ENCODE measurements at places on chromosomes 5 and 9.
A peak's percentile ranks its signal among the peaks of the same experiment; 100 is the strongest.

DNA sequence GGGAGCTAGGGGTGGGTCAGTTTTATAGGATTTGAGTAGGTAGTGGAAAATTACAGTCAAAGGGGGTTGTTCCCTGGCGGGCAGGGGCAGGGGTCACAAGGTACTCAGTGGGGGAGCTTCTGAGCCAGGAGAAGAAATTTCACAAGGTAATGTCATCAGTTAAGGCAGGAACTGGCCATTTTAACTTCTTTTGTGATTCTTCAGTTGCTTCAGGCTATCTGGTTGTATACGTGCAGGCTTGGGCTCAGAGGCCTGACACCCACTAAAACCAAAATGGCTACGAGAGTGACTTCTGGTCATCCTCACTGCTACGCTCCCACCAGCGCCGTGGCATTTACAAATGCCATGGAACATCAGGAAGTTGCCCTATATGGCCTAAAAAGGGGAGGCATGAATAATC lies 20.7 kb upstream of the NXNL2 start:
- DNase-seq = no peak

DNA sequence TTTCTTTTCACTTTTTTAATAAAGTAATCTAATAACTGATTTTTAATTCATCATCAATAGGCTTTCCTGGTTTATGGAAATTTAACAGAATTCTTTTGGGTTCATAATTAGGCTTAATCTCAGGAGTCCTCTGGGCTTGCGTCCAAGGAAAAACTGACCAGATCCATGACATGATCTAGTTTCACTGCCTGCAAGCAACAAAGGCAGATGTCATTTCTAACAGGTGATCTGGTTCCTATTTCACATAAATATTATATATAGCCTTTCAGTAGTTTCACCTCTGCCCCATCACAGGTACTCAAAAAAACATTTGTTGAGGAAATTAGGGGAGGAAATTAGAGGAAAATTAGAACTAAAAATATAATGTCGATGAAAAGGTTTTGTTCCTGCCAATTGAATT lies 126.4 kb downstream of the FBXL17 start:
- DNase-seq = no peak

DNA sequence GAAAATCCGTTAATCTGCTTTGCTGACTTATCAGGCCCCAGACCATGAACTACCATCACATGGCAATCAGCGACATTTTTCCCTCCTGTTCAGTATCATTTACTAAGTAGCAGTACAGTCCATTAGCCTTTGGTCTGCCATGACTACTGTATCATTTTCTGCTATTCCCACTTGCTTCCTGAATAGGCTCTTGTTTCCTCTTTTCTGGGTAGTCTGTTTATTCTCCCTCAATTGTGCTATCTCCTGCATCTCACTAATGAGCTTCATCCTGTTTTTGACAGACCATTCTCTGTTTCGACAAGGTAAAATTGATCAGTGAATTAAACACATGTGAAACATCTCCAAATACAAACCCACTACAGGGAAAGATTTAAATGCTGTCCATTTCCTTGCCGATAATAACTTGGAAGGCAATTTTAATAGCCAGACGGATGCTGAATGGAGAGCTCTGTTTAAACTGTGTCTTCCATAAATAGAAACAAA lies 263.5 kb upstream of the ANKRD55 start:
- no peak for DNase-seq

GRCh38 chr5:164319161-164319560 lies 813.7 kb downstream of the MAT2B start:
- DNase-seq = no peak

- DNase-seq = peak; percentile 66
Measured at GRCh38 chr9:37645903-37646506, 4.7 kb upstream of the FRMPD1 start.

DNA sequence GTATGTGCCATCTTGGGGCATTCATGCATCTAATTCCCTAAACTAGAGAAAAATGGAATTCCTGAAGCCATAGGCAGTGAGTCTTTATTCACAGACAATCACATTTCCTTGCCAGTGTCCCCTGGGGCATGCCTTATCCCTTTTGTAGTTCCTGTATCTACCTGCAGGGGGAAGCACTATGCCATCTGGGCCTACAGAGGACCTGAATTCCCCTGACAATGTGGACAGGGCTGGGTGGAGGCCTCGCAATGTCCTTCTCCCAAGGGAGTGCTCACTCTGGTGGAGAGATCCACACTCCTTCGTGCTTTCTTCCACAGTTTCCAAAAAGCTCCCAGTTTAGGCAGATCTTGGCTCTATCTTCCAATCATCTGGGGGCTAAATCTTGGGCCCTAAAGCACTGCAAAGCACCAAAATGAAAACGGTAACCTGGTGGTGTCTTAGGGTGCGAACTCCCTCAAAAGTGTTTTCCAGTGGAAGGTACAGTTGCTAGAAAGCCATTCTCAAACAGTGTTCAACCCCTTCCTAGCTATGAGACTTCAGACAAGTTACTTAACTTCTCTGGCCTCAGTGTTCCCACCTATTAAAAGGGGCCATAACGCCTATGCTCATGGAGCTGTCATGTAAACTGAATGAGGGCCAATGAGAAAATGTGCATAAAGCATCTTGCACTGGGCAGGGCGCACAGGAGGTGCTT lies 17.5 kb downstream of the WHRN start:
- DNase-seq = no peak

GRCh38 chr5:39062530-39062929 lies 11.7 kb downstream of the RICTOR start:
- DNase-seq = no peak

DNA sequence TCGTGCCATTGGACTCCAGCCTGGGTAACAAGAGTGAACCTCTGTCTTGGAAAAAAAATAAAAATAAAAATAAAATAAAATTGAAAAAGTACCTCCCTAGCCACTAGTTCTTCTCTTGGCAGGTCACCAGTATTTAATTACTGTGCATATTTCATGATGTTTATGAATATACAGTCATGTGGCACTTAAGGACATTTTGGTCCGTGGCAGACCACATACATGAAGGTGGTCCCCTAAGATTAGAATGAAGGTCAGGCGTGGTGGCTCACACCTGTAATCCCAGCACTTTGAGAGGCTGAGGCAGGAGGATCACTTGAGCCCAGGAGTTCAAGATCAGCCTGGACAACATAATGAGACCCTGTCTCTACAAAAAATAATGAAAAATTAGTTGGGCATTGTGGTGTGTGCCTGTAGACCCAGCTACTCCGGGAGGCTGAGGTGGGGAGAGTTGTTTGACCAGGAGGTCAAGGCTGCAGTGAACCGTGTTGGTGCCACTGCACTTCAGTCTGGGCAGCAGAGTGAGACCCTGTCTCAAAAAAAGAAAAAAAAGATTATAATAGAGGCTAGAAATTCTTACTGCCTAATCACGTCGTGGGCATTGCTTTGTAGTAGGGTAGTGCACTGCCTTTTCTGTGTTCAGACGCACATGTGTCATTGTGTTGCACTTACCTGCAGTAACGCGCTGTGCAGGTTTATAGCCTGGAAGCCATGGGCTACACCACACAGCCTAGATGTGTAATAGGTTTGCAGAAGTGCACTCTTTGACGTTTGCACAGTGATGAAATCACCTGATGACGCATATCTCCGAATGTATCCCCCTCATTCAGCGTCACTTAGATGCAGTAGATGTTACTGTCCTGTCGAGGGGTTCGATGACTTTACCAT lies 12.8 kb downstream of the EHMT1 start:
- DNase-seq = no peak

DNA sequence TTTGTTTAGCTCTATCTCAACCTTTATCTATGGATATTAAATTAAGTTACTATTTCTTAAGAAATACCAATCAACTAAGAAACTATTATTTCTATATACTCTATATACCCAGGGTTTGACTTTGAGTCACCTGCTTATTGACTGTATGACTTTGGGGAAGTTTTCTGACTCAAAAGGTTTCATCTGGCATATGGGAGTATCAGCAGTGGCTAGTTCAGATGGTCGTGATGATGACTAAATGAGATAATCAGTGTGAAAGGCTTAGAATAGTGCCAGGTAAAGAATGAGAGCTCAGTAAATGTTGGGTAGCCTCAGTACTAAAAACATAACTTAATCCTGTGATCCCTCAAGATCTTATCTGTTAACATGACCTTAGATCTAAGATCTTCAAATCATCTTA lies 179.7 kb upstream of the ISL1 start:
- no peak for DNase-seq

GRCh38 chr5:158759283-158759682 lies 340.4 kb downstream of the EBF1 start:
- peak; percentile 43 for DNase-seq

GRCh38 chr5:142722896-142723295 lies 37.0 kb upstream of the FGF1 start:
- DNase-seq = no peak

DNA sequence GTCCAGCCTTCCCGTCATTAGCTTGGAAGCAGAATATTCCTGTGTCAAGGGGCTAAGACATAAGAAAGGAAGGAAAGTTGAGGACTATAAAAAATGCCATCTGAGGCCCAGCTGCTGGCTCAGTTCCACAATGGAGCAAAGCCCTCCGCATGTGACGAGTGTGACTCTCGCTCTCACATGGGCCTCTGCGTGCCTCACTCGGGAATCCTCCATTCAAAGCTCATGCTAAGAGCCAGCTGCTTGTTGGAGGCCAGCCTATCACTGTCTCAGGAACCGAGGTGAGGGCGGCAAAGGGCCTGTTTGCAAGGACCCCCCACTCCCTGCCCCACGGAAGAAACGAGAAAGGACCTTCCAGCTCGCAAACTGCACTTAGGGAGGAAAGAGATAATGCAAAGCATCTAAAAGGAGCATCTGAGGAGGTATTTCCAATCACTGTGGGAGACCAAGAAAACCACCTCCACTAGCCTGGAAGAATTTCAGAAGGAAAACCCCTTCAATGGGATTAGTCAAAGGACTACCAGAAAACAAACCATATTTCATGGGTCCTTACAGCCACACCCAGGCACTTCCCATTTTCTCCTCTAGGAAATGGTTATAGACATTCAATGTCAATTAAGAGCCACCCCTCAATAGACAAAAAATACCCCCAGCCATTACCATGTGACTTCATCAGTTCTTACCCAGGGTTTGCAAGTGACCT lies 95.3 kb downstream of the PRRT1B start:
- no peak for DNase-seq

- DNase-seq = no peak
Measured at GRCh38 chr5:37272511-37272910, 23.3 kb upstream of the CPLANE1 start.

DNA sequence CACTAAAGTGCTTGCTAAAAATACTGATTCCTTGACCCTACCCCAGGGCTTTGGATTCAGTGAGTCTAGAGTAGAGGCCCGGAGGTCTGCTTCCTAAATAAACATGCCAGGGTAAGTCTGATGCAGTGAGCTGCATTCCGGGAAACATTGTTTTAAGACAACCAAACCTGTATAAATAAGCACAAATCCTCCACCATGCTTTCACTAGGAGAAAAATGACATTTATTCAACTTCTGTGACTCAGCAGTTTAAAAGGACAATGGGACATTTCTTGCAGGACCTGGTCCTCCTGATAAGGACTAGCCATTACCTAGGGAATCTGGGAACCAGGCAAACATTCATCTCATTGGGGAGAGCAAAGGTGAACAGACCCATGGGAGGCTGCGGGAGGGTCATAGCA lies 335.3 kb downstream of the MLLT3 start:
- DNase-seq = no peak

DNA sequence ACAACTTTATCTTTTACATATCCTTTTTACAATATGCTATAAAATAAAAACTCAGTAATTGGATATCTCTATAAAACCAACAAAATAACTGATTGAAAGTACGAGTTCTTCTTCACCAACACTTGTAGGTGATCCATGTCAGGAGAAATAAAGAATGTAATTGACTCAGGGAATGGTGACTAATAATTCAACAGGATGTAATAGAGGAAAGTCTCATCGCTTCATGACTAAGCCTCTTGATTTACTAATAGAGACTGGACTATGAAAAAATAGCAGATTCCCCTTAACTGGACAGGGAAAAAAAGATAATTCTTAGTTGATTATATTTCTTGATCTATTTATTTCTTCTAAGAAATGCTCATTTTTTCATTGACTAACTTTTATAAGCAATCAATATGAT lies 507.7 kb upstream of the PTGER4 start:
- DNase-seq = no peak

GRCh38 chr5:31471916-31472315 lies 60.0 kb downstream of the DROSHA start:
- DNase-seq = no peak

GRCh38 chr5:73154208-73155006 lies 18.6 kb upstream of the TMEM174 start:
- DNase-seq = no peak

GRCh38 chr5:52999344-52999949 lies 10.3 kb downstream of the ITGA2 start:
- no peak for DNase-seq

GRCh38 chr5:26847041-26847736 lies 191.2 kb downstream of the CDH9 start:
- DNase-seq = no peak

DNA sequence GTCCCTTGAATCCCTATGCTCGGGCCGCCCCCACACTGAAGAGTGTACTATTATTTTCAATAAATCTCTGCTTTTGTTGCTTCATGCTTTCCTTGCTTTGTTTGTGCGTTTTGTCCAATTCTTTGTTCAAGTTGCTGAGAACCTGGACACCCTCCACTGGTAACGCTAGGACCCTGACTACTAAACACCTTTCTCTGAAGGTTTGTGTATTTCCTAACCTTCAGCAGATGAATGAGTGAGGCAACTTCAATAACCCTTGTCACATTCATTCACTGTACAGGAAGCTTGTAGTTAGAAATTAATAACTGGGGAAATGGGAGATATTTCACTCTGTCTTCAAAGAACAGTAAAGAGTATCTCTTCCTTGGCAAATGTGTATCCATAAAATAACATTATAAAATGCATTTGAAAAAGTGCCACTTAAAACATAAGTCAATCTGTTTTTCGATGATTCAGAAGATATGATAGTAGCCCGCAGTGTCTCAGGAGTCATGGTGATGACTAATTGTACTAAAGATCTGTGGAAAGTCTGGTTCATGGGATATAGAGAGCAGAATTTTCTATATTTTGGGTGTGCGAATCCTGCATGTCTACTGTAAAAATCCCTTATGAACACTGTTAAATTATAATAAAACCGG lies 43.2 kb upstream of the ANKH start:
- no peak for DNase-seq

GRCh38 chr9:103658156-103658555 lies 436.0 kb upstream of the SMC2 start:
- no peak for DNase-seq

GRCh38 chr9:14790628-14791027 lies 68.1 kb upstream of the CER1 start:
- no peak for DNase-seq

- no peak for DNase-seq
Measured at GRCh38 chr5:159331093-159331973, 1.0 kb upstream of the IL12B start.

- DNase-seq = no peak
Measured at GRCh38 chr9:114248299-114248707, 74.6 kb upstream of the ORM1 start.

GRCh38 chr9:130126721-130127433 lies 45.3 kb upstream of the NCS1 start:
- DNase-seq = no peak

GRCh38 chr5:35990941-35991611 lies at the start of gene UGT3A1:
TSS of gene UGT3A1 (minus strand) at chr5:35991390. CDS start at chr5:35991240, 150 bp downstream.
- peak; percentile 49 for DNase-seq
